ENCODE measurements at places on chromosomes 4 and X. TPM values are rescaled to one million over a fixed set of nuclear protein-coding genes. Genes with fewer than 3 reads are reported as not detected.

KLHL13 gene
- polyA plus RNA-seq: 0.24 TPM

SHISA3 gene
- polyA plus RNA-seq: not detected

PFKFB1 gene
- not detected for polyA plus RNA-seq

PABPC1L2A gene
- polyA plus RNA-seq: not detected

XAGE1A gene
- polyA plus RNA-seq: not detected

PRDM8 gene
- polyA plus RNA-seq: 2.4 TPM

CLCN4 gene
- not detected for polyA plus RNA-seq

PAGE1 gene
- polyA plus RNA-seq: not detected

TEC gene
- polyA plus RNA-seq: 1.6 TPM

ACE2 gene
- not detected for polyA plus RNA-seq

UGT2B15 gene
- polyA plus RNA-seq: not detected

CT45A8 gene
- polyA plus RNA-seq: not detected

ATOH1 gene
- not detected for polyA plus RNA-seq

DIPK2B gene
- not detected for polyA plus RNA-seq

SHROOM4 gene
- not detected for polyA plus RNA-seq

MAGED4 gene
- polyA plus RNA-seq: 2.1 TPM

LINC00632 gene
- polyA plus RNA-seq: not detected

GUCY2F gene
- polyA plus RNA-seq: not detected

LANCL3 gene
- polyA plus RNA-seq: 0.37 TPM

POU4F2 gene
- polyA plus RNA-seq: not detected
